ENCODE measurements at places on chromosomes 11 and 22.

- no peak for DNase-seq
These were observed 166.4 kb downstream of the CASP12 start for GRCh38 chr11:104731890-104732289.

- peak; percentile 66 for DNase-seq
These were observed 22.3 kb downstream of the HPS4 start for GRCh38 chr22:26461188-26461810.

DNA sequence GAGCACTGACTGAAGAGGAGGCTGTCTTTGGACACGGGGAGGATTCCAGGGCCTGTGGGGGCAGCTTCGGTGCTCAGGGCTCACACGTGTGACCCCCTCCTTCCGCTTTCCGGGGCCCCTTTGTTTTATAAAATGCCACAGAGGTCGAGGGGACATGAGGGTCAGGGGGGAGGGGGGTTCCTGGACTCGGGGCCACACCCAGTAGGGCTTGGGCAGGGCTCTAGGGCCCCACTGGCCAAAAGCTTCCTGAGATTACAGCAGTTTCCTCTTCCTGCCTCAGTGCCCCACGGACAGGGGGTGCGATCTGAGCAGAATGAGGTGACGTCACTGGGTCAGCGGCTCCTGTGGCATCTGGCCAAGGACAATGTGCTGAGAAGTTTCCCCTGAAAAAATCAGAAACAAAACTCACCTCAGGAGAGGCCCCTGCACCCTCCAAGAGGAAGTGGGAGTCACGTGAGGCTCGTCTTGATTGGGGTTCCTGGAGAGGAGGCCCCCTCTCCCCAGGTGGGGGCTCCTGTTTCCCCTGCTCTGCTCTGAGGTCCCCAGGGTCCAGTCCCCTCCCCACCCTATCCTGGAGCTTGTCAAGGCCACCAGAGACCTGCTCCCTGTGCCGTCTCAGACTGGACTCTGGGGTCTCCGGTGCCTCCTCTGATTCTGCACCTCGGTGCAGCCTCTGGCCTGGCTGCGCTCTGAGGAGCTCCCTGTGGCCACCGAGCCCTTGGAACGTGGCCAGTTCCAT lies 6.4 kb upstream of the IFITM3 start:
- DNase-seq: peak; percentile 92

- DNase-seq: no peak
These were observed 34.0 kb upstream of the CBX6 start for GRCh38 chr22:38906052-38906451.

- DNase-seq: no peak
These were observed 54.8 kb downstream of the PAK1 start for GRCh38 chr11:77418971-77419597.

- no peak for DNase-seq
These were observed 33.6 kb downstream of the NEU3 start for GRCh38 chr11:75022296-75022695.

- no peak for DNase-seq
These were observed 246.5 kb upstream of the DDI1 start for GRCh38 chr11:103789952-103790351.

GRCh38 chr11:28756977-28757376 lies 648.8 kb downstream of the METTL15 start:
- no peak for DNase-seq

DNA sequence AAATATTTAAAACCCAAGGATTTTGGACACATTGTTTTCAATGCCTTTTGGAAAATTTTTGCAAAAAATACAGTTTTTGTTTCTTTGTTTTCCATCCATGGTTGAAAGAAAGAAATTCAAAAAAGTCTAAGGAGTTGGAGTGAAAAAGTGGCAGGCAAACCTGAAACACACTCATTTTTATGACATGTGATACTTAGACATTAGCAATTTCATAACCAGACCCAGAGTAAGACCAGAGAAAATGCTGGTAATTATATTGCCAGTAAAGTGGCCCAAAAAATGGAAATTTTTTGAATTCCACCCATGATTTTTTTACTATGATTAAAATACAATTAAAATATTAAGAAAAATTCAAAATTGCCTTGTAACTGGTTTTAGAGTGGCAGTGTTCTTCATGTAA lies 128.2 kb downstream of the SLC17A6 start:
- DNase-seq: no peak

- DNase-seq: no peak
These were observed 172.3 kb downstream of the AASDHPPT start for GRCh38 chr11:106249617-106250239.

- DNase-seq: no peak
These were observed 30.3 kb downstream of the IGF2 start for GRCh38 chr11:2108675-2109491.

GRCh38 chr11:85772695-85773094 lies 38.2 kb downstream of the SYTL2 start:
- no peak for DNase-seq
